ENCODE measurements at places on chromosomes 6 and 20. TPM values are rescaled to one million over a fixed set of nuclear protein-coding genes. Genes with fewer than 3 reads are reported as not detected.

Gene HRH3
- total RNA-seq: not detected

Gene BPIFB1
- total RNA-seq: not detected

Gene KIAA0408
- 0.39 TPM for total RNA-seq

Gene BMP6
- 4.7 TPM for total RNA-seq

Gene PTPRT
- total RNA-seq: not detected

Gene RCAN2
- 0.78 TPM for total RNA-seq

Gene PNPLA1
- total RNA-seq: not detected

Gene TMEM74B
- total RNA-seq: not detected

Gene CTAGE9
- not detected for total RNA-seq

Gene CPNE5
- total RNA-seq: not detected

Gene TREML1
- total RNA-seq: not detected

Gene IP6K3
- not detected for total RNA-seq

Gene NKAIN4
- total RNA-seq: not detected

Gene PHF3
- 47.8 TPM for total RNA-seq

Gene WFDC5
- not detected for total RNA-seq

Gene RHAG
- not detected for total RNA-seq

Gene C6orf58
- total RNA-seq: not detected

Gene TRIM15
- total RNA-seq: not detected

Gene LBP
- not detected for total RNA-seq

Gene HLA-DQA1
- not detected for total RNA-seq

Gene BICRAL
- total RNA-seq: 6.5 TPM

Gene CFAP61
- 0.39 TPM for total RNA-seq

Gene RBCK1
- 54.0 TPM for total RNA-seq

Gene CGA
- not detected for total RNA-seq

Gene BPIFA1
- total RNA-seq: not detected

Gene FIG4
- 18.4 TPM for total RNA-seq

Gene ERVFRD-1
- total RNA-seq: not detected

Gene TAB2
- total RNA-seq: 15.4 TPM

Gene CDSN
- total RNA-seq: not detected

Gene SPATA25
- 1.4 TPM for total RNA-seq

Gene KIF6
- total RNA-seq: not detected

Data from subcutaneous preadipocyte (primary cell).